ENCODE measurements at places on chromosomes 13 and 19. TPM values are rescaled to one million over a fixed set of nuclear protein-coding genes. Genes with fewer than 3 reads are reported as not detected.

NLRP11 gene
- 0.18 TPM for total RNA-seq

VSIG10L gene
- total RNA-seq = 3.3 TPM

FAAP24 gene
- total RNA-seq = 16.0 TPM

PRR20D gene
- not detected for total RNA-seq

SIGLEC9 gene
- not detected for total RNA-seq

OR7D2 gene
- total RNA-seq = not detected

SMIM24 gene
- total RNA-seq = 0.28 TPM

TNFSF9 gene
- total RNA-seq = 2.9 TPM

PRMT1 gene
- total RNA-seq = 219 TPM

RUBCNL gene
- not detected for total RNA-seq

PCSK4 gene
- 9.9 TPM for total RNA-seq

- DNase-seq = no peak
These were observed 592.5 kb downstream of the KCTD12 start for GRCh38 chr13:76293751-76294150.

DNA sequence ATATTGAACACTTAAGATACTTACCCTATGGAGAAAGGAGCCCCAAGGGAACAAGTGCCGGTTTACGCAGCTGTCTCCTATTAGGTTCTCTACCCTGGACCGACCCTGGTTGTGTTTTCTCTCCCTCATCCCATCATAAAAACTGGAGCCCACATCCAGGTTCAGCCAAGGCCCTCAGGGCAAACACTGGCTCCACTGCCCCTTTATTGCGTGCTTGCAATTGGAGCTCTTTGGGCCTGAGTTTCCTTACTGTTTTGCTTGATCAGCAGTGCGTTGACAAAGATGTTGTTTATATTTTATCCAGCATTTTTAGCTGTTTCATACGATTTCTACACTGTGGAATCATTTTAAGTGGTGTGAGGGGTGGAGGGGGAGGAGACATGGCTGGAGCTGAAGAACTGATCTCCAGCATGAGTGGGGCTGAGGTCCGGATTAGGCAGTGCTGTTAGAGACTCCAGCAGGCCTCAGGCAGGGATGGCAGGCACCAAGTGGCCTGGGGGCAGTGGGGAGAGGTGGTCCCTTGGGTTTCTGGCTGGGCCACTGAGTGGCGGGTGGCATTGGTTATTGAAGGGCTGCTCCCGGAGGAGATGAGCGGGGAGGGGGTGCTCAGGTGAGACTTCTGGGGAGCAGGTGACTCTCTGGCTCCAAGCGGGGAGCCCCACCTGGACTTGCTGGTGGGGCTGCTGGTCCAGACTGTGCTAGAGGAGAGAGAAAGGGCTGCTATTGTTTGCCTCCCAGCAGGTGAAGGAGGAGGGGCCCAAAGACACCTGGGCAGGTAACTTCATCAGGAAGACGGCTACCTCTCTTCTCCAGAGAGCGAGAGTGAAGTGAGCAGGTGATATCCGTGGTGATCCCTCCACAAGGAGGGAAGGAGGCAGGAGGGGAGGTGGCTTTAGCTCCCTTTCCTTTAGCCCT, 62.4 kb upstream of the RNF113B start:
- DNase-seq = no peak

- no peak for DNase-seq
These were observed 657.8 kb downstream of the DACH1 start for GRCh38 chr13:71209217-71209616.

DNA sequence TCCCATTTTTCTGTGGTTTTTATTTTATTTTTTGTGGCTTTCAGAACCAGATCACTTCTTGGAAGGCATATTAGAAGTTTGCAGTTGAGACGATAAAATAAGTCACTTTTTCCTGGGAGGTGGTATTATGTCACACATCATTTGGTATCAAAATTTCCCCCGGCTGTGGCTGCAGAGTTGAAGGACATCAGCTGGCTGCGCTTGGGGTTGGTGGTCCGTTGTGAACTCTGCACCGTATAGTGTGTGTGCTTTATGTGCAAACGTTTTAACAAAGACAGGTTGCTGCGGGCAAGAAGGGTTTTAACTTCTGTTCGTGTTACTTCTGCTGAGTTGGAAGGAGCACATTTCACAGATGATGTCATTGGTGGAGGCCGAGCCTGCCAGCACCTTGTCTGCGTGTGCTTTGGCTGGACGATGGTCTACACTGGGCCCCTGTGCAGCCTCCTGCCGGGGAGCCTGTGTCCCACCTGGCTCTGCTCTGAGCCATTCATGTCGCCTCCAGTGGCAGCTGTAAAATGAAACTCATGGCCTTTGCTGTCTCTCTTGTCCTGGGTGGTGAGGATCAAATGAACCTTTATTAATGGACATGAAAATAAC, 9.6 kb downstream of the ATP11A start:
- DNase-seq = no peak

DNA sequence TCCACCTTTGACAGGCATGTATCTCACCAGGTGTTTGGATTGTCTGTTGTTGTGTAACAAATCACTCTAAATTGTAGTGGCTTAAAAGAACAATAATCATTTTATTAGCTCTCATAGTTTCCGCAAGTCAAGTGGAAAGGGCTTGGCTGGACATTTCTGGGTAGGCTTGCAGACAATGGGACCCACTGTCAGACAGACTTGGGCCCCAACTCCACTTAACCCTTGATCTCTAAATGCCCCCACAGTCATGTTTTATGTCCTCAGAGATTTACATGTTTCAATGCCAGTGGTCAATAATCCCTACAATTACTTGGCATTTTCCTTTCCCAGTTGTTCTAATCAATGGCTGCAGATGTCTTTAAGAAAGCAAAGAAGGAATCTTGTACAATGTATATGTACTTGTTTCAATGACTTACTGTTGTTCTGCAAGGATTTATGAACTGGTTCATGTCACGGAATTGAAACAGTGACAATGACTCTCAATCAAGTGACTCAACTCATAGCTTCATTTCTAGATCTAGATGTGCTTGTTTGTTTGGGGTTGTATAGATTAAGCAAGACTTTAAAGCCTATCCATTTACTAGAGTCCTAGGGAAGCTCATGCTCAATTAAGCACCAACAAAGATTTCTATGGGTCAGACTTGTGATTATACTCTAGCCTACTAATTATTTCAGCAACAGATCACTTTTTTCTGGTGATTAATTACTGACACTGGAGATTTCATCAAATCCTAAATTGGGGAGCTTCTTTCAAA, 510.1 kb upstream of the NBEA start:
- DNase-seq = no peak

DNA sequence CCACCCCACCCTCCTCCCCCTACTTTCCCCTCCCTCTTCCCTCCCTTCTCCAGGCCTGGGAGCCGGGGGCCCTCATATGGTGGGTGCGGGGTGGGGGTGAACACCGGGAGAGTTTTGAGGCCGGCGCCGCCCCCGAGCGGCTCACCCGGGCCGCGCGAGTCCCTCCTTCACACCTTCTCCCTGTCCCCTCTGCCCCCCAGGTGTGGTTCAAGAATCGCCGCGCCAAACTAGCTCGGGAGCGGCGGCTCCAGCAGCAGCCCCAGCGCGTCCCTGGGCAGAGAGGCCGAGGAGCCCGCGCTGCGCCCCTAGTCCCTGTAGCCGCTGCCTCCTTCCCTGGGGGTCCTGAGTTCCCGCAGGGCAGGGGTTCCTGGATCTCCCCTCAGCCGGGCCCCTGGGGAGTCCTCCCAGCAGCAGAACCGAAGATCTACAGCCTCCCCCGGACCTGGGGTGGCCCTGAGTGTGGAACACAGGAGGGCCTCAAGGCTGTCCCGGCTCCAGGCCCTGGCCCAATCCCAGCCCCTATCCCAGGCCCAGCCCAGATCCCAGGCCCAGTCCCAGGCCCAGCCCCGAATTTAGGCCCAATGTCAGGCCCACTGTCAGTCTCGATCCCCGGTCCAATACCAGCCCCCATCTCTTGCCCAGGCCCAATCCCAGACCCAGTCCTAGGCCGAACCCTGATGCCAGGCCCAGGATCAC, 1.7 kb downstream of the TPRX2 start:
- no peak for DNase-seq

GRCh38 chr13:75178436-75178835, 303.5 kb downstream of the TBC1D4 start:
- DNase-seq = no peak

- DNase-seq = no peak
These were observed 1776.2 kb downstream of the PCDH9 start for GRCh38 chr13:65453982-65454381.

DNA sequence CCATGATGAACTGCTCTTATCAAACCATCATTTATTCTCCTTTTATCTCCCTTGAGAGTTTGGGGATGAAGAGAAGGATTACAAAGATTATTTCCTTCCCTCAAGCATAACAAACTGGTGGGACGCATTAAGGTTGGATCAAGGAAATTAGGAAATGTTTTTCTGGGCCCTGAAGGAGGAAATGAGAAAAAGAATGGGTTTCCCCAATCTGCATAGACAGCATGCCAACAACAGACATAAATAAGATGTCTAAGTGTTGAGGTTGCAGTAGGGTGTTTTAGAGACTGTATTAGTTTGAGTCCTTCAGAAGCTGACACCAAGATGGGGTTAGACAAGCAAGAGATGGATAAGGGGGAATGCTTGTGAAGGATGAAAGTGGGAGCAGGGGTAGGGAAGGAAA, 7.3 kb downstream of the EPSTI1 start:
- no peak for DNase-seq

DNA sequence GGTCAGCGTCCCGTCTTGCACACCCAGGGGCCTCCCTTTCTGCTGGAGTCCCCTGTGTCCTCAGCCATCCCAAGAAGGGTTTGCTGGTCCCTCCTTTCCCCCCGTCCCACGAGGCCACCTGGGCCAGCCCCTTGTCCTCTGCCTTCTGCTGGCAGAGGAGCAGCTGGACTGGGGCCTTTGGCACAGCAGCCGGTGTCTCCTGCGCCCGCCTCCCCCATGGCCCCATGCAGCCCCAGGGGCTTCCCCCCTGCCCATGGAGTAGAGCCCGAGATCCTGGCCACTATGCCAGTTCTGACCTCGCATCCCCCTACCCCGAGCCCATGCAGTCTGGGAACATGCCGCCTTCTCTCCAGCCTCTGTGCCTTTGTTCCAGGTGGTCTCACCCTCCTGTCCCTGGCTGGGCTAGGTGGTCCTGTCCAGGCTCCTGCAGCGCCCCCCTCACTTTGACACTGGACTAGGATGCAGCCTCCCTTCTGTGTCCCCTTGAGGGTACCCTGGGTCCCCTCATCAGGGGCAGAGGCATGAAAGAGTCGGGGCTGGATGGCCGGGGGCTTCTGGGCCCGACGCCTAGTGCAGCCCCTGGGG, 5.7 kb upstream of the GARIN5A start:
- no peak for DNase-seq

DNA sequence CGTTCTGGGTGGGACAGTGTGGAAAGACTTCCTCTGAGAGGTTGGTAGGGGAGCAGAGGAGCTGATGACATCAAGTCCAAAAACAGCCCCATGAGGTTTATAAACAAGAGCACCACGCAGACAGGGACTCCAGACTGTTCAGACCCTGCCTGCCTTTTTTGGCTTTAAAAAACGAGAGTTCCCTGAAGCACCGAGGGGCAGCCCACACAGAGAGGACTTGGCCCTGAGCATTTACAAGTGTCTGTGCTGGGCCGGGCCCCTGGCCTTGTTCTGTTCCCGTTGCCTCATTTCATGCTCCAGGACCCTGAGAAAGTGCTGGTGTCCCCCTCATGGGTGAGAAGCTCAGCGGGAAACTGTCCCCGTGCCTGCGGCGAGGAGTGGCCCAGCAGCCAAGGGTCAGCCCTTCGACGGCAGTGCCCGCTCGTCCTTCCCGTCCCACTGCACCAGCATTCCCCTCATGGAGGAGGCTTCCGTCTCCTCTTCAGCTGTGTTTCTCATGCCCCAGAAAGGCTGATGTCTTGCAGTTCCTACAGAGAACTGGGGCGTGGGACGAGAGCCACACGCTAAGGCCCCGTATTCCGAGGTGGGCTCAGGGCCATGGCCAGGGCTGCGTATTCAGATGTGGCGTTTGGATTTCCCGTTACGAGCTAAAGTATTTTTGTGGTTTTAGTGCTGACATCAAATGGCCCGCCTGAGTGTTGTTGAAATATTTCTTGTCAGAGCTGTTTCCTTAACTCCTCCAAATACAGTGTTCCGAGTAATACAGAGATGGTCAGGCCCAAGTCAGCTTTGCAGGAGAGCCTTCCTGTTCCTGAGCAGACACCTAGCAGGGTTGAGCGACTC, 93.5 kb downstream of the ATP11A start:
- DNase-seq = no peak

DNA sequence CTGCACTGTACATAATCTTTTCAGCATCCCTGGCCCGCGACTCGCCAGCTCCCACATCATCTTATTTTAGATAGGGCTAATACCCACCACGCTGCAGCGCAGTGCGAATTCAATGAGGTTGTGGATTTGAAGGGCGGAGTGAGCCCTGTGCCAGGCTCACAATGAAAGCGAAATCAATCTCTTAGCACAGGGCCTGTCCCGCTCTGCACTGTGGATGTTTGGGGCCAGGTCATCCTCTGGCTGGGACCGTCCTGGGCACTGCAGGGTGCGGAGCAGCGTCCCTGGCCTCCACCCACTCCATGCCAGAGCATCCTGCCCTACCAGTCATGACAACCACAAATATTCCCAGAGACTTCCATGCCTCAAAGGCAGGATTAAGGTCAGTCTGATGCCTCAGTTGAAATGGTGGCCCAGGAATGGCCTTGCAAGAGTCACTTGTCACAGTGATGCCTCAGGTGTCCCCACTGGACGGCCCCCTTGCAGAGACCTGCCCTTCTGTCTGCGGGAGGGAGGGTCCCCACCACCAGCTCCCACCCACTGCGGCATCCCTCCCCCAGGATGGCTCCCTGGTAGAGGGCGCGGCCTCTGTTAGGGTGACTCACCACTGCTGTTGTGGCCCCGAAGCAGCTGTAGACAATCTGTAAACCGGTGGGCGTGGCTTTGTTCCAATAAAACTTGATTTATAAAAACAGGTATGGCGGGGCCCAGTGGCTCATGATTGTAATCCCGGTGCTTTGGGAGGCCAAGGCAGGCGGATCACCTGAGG, 5.6 kb downstream of the UHRF1 start:
- no peak for DNase-seq

DNA sequence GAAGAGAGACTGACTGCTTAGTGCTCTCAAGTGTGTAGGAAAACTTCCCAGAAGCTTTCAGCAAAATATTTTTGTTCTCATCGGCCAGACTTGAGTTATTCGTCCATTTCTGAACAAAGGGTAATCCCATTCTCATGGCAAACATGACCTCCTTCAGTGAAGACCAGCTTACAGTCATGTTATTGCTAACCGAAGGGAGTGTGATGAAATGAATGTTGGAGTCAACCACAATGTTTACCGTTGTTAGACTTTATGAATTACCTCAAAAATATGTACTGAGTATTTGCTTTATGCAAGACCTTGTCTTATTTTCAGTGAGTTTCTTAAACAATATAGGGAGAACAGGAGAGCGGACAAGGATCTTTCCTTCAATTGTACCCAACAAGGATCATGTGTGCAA, 228.6 kb downstream of the LMO7 start:
- peak; percentile 32 for DNase-seq

DNA sequence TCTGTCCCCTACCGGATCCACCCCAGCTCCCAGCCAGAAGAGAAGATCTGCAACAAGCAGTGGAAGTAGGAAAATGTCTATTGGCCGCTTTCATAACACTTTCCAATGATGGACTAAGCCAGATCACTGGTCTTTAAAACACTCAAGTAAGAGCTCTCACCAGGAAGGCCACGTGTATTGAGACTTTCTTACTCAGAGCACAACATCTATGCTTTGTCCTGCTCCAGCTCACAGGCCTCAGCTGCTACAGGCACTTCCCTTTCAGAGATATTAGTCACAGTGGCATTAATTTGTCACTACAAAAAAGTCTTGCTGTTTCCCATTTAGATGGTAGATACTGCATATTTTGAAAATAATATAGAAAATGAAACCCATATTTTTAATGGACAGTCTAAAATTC, 164.2 kb downstream of the ABCC4 start:
- no peak for DNase-seq

Data from Panc1 (cell line).